Hindlimb muscle (tissue), 1 donor: ENCODE measurements at places on chromosomes 3 and 15. TPM values are rescaled to one million over a fixed set of nuclear protein-coding genes. Genes with fewer than 3 reads are reported as not detected.

Gene TMEM212
- 0.15 TPM for polyA plus RNA-seq

DNA sequence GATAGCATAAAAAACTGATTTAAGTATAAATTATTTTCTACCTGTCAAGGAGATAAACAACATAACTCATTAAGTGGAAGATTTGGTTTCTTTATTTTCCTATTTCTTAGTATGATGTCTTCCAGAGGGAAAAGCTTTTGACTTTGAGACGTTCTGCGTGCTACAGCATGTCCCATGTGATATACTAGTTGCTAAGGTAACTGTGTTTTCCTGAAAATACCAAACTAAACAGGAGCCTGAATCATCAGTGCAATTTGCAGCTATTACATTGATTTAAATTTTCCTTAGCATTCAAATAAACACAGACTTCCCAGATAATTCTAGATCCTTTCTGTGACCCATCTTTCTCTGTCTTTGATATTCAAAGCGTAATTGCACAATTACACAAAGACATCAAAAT, 117.7 kb upstream of the P2RY1 start:
- no peak for DNase-seq

DNA sequence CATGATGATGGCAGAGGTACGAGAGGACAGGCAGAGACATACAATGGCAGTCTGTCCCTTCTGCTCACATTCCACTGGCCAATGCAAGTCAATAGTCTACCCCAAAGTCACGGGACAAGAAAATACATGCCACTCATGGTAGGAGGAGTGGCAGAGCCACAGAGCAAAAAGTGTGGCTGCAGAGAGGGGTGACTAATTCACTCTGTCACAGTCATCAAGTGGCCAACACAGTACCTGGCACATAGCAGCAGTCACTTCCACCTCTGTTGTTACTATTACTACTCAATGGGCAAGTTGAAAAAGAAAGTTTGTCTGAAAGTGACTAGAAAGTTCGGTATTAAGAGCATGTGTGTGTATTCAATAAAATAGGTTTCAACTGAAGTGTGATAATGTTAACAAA, 91.4 kb downstream of the SMAD3 start:
- no peak for DNase-seq

- no peak for DNase-seq
These were observed 21.2 kb upstream of the MTMR14 start for GRCh38 chr3:9627901-9628633.

GRCh38 chr15:28107904-28108275, 8.8 kb upstream of the OCA2 start:
- DNase-seq = no peak

DNA sequence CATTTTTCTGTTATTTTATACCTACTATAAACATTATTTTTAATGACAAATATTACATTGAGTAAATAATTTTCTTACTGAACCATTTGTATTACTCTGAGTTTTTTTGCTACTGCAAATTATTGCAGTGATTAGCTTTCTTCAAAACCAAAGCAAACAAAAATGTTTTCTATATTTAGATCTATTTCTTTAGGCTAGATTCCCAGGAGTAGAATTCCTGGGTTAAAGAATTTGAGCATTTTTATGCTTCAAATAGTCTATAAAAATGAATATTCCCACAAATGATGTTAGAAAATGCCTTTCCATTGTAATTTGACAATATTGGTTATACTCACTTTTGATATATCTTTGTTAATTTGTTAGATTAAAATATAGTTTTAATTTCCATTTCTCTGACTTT, 76.8 kb downstream of the LEKR1 start:
- no peak for DNase-seq

DNA sequence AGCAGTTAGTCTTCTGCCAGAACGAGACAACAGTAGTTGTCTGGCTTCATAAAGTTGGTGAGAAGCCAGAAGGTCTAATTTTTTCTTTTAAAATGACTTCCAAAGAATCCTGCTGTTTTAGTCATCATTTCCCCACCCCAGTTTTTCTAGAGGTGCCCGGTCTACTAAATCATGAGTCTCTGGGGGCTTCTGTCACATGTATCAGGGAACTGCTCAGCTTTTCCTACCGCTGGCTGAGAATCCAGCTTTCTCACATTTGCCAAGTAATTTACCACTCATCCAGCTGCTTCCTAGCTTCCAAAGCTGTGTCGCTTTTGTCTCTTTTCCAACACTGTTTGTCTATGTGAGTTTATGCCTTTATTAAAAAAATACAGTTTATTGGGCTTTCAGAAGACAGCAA, 183.3 kb downstream of the NSUN3 start:
- peak; percentile 38 for DNase-seq

- DNase-seq = no peak
These were observed 78.6 kb downstream of the FHIT start for GRCh38 chr3:61172684-61173083.

Gene RNF168
- polyA plus RNA-seq = 9.6 TPM

DNA sequence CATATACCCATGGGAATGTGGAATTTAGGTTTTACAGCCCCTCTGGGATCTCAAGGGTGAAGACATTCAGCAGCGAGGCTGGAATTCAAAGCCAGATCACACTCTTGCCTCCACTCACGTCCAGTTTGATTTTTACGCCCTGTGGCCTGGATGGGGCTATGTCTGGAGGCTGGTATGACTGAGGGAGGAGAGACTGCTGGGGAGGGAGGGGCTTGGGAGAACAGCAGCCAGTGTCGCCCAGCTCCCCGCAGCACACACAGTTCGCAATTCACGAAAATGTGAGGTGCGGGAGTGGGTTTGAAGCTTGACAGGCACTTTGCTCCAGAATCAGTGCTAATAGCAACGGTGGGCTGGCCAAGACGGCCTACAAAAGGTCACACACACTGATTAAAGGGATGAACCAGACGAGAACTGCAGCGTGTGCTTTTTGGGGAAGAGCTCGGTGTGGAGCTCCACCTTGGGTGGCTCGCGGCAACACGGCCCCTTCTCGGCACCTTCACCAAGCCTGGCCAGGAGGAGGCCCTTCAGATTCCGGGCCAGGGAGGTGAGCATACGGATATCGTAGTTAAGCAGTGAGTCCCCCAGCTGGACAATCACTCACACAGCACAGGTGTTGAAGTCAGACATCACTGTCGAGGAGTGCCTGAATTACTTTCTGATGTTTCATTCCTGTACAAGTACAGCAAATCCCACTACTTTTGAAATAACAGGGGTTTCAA, 16.4 kb downstream of the EHD4 start:
- no peak for DNase-seq

DNA sequence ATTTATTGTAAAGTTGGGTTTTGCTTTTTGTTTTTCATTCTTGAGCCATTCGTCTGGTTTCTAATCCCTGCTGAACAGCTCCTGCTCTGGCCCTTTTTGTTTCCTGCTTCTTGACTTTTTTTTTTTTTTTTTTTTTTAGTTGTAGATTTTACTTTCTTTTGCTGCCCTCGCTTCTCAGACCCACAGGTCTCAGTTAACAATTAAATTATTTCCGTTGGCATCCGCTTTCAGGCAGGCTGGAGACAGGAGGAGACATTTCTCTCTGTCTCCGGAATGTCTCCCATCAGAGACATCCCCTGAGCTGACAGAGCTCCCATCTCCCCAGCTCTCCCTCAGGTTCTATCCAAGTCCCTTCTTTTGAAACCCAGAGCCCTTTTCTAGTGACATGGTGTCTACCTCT, 68.6 kb downstream of the SLC6A6 start:
- no peak for DNase-seq

- no peak for DNase-seq
These were observed 894 bp upstream of the ANKRD63 start for GRCh38 chr15:40283615-40284300.

Gene COL6A6
- 83.1 TPM for polyA plus RNA-seq

DNA sequence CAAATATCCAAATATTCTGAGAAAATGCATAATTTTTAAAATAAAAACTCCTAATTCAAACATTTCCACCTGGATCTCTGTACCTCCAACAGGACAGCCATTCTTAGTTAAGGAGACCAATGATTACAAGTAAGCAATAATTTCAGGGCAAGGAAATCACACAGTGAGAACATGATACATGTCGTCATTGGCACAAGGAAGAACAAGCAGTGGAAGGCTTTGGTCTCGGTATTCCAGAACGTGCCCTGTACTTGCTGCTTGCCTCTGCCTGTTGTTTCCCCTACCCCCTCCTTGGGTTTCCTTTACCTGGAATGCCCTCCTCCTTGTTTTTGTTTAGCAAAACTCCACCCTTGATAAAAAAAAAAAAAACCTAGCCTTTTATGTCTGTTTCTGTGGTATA, 72.8 kb downstream of the PPM1L start:
- DNase-seq = no peak

Gene MUC20
- polyA plus RNA-seq = 6.6 TPM

Gene RETNLB
- polyA plus RNA-seq = not detected

- DNase-seq = no peak
These were observed 72.5 kb upstream of the P3H2 start for GRCh38 chr3:190193210-190193609.

DNA sequence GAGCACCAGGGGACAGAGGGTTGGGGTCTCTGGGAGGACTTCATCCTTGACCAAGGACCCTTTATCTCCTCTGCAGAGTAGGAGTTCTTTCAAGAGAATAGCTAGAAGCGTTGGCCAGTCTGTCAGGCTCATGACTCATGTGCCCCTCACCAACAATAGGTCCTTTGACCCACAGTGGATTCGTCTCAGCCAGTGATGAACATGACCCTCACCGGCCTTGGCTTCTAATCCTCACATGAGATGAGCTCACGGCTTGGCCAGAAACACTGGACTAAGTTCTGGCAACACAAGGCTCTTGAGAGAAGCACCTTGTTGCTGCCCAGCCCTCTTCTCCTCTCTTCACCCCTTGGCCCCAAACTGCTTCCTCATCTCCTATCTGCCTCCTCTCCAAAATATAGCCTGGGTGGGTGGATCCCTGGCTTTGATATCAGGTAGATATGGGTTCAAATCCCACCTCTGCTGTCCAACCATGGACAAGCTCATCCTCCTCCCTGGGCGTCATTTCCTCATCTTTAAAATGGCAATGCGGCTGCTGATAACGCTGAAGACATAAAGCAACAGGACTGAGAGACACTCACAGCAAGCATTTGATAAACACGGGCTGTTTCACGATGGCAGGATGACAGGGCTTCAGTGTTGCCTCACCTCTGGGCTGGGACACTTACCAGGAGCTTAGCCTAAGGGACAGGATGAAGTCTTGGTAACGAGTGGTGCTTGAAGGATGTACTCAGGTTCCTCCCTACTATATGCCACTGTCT, 446.7 kb upstream of the PROK2 start:
- DNase-seq = no peak

Gene TEX55
- not detected for polyA plus RNA-seq

GRCh38 chr15:72783004-72783639, 436 bp downstream of the ADPGK start:
- peak; percentile 41 for DNase-seq

- DNase-seq = peak; percentile 33
These were observed 30.3 kb downstream of the CDC25A start for GRCh38 chr3:48157950-48158376.

- DNase-seq = no peak
These were observed 200.0 kb upstream of the CFAP20DC start for GRCh38 chr3:59249698-59250361.

Gene CD86
- 5.2 TPM for polyA plus RNA-seq

Gene IGDCC3
- polyA plus RNA-seq = 5.0 TPM

DNA sequence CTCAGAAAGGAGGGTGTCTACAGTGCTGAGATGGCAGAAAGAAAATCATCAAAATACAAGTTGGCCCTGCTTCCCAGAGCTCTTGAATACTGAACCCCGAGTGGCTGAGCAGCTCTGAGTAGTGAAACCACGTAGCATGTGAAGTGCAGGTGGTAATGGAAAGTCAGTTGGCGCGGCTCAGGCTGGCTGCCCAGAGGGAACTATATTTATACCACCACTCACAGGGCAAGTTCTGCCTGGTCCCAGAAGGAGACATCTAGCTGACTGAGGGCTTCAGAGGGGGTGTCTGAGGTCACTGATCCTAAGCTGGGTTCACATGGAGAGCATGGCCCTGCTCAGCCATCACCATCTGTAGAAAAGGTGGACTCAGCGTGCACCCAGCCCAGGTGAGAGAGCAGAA, 129.6 kb upstream of the AGBL1 start:
- DNase-seq = no peak

Gene GOLGA8T
- polyA plus RNA-seq = not detected

Gene GRK7
- not detected for polyA plus RNA-seq

GRCh38 chr3:62884096-62884870, 9.1 kb upstream of the CADPS start:
- no peak for DNase-seq

DNA sequence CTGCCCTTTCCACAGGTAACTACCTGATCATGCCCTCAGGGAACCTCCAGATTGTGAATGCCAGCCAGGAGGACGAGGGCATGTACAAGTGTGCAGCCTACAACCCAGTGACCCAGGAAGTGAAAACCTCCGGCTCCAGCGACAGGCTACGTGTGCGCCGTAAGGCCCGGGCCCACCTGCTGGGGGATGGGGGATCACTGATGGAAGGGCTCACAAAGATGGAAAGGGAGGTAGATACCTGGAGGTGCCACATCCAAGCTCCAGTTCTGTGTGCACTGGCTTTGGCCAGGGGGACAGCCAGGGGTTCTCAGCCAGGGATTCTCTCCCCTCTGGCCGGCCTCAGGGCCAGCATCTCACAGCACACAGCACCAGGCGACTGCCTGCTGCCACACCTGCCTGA, 59.4 kb downstream of the BOC start:
- no peak for DNase-seq

DNA sequence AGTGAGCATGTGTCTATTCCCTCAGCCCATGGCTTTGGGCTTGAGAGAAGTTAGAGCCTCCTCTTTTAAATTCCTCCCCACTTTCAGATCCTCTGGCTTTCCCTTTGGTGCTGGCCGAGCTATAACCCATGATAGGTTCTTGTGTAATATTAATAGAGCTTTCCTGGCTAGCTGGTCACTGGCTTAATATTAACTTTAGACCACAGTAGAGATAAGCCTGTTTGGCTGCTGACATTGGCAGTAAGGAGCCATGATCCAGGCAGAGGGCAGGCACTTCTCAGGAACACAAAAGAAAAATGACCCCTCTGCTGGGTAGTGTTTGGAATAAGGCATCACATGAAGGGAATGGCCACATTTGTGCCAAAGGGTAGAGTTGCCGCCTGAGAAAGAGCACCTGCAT, 65.4 kb upstream of the UMPS start:
- no peak for DNase-seq

DNA sequence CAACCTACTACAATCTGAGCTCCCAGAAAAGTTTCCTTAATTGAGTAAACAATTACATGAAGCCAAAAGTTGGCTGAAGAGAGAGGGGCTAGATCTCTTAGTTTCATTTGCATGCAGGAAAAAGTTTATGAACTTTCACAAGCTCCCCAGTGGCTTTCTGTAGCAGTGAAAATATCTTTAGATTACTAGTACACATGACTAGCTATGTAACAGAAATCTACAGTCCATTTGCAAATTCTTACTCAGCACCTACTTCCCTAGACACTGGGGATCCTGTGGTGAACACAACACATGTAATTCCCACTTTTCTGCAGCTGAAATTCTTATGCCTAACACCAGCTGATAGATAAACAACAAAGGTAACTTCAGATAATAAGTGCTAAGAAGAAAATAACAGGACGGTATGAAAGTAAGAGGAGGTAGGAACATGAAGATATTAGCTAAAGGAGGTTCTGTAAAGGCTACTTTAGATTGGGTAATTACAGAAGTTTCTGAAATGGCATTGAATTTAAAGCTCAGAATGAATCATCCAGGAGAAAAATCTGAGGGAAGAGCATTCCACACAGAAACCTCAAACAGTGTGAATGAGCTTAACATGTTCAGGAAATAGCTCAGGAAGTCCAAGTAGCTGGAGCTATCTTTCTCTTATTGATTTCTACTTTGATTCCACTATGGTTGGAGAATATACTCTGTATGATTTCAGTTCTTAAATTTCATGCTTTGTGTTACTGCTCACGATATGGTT, 204.8 kb downstream of the MAGI1 start:
- DNase-seq = no peak
